Karpas-422 (cell line): ENCODE measurements at places on chromosomes 3 and 15. TPM values are rescaled to one million over a fixed set of nuclear protein-coding genes. Genes with fewer than 3 reads are reported as not detected.

GRCh38 chr3:98457543-98457942 lies 5.5 kb upstream of the OR5K1 start:
- DNase-seq: no peak

DNA sequence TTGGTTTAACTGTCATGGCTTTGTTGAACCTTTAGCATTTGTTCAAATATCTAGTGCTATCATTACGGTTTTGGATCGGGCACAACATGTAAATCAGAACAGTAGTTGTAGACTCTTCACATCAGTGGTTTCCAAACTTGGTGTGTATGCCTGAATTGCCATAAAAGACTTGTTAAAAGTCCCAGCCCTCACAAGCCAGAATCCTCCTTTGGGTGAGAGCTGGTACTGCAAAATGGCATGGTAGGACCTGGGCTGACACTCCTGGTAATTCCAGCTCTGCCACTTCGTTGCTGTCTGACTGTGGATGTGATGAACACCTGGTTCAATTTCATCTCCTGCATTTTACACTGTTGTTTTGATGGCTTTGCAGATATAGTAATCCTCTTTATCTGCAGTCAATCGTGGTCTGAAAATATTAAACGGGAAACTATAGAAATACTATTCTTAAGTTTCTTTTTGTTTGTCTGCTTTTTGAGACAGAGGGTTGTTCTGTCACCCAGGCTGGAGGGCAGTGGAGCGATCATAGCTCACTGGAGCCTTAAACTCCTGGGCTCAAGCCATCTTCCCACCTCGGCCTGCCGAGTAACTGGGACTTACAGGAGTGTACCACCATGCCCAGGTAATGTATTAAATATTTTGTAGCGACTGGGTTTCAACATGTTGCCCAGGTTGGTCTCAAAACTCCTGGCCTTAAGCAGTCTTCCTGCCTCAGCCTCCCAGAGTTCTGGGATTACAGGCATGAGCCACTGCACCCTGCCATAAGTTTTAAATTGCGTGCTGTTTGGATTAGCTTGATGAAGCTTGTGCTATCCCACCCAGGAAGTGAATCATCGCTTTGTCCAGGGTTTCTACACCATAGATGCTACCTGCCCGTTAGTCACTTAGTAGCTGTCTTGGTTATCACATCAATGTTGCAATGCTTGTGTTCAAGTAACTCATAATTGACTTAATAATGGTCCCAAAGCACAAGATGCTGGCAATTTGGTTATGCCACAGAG lies 61.6 kb downstream of the RAB7A start:
- DNase-seq: peak; percentile 74

Gene SPTBN5
- 0.11 and 0.22 TPM in 2 replicates for total RNA-seq

DNA sequence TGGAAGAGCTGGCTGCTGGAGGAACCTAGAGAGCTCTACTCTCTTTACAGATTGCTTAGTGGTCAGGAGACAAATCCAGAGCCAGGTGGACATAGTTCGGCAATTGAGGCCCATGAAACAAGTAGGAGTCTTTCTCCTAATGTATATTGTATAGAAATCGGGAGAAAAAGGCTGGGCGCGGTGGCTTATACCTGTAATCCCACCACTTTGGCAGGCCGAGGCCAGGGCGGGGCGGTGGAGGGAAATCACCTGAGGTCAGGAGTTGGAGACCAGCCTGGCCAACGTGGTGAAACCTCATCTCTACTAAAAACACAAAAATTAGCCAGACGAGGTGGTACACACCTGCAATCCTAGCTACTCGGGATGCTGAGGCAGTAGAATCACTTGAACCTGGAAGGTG lies 10.8 kb downstream of the RAD54L2 start:
- no peak for DNase-seq

DNA sequence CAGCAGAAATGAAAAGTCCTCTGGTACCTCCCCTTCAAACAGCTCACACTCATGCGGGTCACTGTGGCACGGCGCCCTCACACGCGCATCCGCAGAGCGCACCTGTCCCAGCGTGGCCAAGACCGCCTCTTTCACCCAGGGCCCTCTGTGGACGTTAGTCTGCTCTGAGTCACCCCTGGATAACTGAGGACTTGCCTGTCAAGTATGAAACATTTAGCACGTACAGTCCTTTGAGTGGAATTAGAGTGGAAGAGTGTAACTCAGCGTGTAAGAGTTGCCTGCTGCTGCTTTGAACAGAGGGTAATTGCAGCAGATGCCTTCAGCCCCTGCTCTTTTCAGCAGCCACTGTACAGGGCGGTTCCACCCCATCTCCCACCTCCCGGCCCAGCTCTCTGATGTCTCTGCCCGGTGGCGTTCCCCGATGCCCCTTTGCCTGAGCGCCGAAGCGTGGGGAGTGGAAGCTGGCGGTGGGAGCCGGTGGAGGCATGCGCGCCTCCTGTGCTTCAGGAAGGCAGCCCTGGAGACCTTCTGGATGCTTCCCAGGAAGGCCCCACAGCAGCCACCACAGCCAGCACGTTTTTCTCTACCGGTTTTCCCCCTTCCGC lies 23.0 kb downstream of the CPN2 start:
- DNase-seq: no peak

- DNase-seq: no peak
Measured at GRCh38 chr3:63029326-63029725, 154.1 kb upstream of the CADPS start.

DNA sequence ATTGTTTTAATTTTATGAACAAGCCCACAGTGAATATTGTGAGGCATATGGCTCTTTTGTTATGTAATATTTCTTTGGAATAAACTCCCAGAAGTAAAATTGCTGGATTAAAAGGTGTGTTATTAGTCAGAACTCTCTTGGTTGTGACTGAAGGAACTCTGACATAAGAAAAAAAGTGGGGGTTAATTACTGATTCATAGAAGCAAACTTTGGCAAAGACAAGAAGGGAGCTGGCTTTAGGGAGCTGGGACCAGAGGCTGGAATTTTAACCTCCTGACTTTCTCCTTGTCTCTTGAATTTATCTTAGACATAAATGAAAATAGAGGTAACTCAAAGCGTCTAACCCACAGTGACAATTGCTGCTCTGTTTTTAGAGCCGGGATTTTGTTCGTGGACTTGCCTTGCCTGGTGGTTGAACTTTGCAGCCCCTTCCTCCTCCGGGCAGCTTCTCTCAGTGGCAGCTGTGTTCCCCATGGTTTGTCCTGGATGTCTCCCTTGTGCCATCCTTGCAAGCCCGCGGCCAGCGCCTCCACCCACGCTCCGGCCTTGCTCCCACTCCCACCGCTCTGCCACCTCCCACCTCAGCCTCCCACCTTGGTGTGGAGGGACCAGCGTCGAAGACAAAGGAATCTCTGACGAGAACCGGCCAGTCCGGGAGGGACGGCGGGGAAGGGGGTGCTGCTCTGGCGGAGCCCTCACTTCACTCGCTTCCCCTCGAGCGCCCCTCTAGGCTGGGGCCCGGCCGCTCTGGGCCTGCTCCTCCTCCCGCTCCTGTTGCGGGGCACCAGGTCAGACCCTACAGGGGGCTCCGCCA lies 28.0 kb downstream of the ARHGAP31 start:
- DNase-seq: peak; percentile 45

Gene MAP1A
- total RNA-seq: 1.4 and 1.8 TPM in 2 replicates

DNA sequence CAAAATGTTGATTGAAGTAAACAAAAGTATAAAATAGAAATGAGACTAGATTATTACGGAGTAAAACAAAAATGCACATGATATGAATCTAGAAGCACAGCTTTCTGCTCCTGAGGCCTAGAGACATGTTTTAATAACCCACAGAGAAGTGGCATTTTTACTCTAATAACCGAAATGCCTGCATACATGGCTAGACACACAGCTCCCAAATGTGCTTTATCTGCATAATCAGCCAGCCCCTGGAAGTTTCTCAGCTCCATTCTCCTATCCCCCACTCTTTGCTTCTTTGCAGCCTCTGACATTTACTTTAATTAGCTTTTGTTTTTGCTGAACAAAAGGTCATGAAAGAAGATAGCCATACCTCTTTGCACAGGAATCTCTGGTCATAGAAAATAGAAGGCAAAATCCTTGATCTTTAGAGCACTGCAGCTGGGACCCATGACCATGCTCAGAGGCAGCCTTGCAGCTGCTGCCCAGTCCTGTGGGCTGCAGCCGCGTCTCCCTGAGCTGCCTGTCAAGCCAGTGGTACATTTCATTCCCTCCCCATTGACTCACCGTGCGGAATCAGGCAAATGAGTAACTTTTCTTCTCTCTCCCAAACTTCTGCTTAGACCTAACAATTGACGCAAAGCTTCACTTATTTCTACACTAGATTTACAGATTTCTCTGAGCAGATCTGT lies at the start of gene VEPH1:
Gene VEPH1 (minus strand): TSS at position 501 of the 680 bp plus-strand sequence. CDS start 8,067 bp downstream, outside the sequence.
- no peak for DNase-seq

Gene AMIGO3
- total RNA-seq: 3.8 TPM in 1 of 2 replicates, not detected in the other

- peak; percentile 80 for DNase-seq
Measured at GRCh38 chr15:38414357-38414756, 39.6 kb upstream of the FAM98B start.

DNA sequence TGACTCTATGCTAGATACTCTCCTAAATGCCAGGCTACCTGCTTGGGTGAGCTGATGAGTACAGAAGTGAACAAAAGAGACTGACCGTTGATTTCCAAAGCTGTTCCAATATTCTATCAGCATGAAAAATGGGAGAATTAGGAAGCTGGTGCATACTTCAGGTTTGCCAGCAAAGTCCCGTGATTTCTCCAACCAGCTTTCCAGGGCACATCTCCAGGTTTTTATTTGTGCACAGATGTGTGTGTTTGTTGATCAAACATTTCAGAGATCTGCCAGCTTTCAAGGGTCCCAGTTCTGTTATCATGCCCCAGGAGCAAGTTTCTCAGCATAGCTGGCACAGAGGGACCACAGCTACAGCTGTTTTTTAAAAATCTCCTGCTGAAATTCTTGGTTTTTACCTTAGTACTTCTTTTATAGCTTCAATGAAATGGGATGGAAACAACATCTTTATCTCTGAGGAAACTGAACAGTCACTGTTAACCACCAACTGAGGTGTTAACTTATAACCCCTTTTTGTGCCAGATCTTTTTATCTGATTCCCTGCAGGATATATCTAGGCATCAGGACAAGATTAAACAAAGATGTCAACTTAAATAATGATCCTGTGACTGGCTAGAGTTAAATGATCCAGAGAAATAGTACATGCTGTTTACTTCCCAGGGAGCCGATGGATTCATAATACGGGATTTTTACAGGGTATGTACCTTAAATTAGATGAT lies 380.8 kb downstream of the GRM7 start:
- no peak for DNase-seq

GRCh38 chr3:139676632-139677387 lies 962 bp downstream of the NMNAT3 start:
- no peak for DNase-seq

DNA sequence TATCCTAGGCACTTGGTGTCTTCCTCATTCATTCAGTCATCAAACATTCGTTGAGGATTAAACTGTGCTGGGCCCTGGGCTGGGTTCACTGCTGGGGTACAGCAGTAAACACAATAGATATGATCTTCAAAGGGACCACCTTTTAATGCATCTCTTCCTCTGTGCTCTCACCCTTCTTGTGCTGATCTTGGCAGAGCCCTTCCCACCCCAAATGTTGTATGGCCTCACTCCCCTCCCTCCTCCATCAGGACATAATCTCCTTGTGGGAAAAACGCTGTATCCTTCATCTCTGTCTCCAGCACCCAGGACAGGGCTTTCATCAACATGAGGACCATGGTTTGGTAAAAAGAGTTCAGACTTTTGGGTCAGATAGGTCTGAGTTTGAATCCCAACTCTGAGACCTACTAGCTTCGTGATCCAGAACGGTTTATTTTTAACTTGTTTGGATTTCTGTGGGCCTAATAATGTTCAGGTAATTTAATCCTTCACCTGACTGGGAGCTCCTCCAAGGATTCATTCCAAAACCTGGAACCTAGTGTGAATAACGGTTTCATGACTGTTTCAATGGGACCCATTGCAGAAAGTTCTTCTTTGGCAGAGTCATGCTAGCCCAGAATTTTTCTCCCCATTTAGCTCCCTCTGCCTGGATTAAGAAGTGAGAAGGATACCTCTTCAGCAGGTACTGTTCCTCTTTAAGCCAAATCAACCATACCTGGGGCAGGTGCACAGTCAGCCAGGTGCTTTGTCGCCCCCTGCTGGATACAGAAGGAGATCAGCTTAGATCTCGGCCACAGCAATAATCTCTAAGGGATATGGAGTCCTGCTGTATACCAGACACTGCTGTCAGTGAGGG lies 5.2 kb upstream of the WNT7A start:
- DNase-seq: peak; percentile 82

DNA sequence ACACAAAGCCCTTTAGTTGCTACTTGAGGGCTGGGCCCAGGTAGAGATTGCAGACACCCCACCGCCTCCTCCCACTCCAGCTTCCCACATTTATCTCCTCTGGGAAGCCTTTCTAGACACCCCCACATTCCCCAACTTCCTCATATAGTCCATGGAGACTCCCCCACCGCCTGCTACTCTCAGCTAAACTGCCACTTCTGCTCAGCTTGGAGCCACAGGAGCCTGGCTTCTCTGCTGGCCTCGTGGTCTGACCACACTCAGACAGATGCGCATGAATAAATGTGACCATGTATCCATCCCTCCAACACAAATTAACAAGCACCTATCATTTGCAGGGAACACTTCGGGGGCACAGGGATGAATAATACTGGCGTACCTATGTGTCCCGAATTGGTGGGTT lies 10.5 kb upstream of the ACSBG1 start:
- no peak for DNase-seq

- DNase-seq: no peak
Measured at GRCh38 chr3:4995500-4996053, 16.3 kb downstream of the BHLHE40 start.

- DNase-seq: no peak
Measured at GRCh38 chr15:26841514-26841913, 25.3 kb upstream of the GABRA5 start.

Gene RAD54L2
- 15.2 and 17.6 TPM in 2 replicates for total RNA-seq

Gene DNAH1
- 2.9 and 8.3 TPM in 2 replicates for total RNA-seq

Gene IRAK2
- total RNA-seq: 0.04 TPM in 1 of 2 replicates, not detected in the other

Gene CAND2
- total RNA-seq: 13.0 and 21.6 TPM in 2 replicates

DNA sequence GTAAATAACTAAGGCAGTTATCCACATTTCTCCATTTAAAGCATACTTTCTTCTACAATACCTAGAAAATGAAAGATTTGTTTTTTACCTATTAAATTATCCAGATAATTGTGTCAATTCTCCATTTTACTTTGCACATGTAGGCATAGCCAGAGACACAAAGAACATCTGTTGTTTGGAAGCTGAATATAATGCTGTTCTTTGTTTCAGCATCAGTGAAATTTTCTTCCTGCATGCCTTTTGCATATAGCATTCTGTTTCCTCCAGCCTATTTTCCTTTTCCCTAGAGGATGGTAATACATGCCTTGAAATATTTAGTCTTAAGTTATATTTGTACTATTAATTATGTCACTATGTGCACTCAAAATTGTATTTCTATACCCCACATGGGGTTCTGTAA lies 233.7 kb downstream of the CNTN6 start:
- DNase-seq: no peak

Gene CTXN2
- total RNA-seq: not detected in 2 replicates

- DNase-seq: no peak
Measured at GRCh38 chr15:63045465-63045840, 2.9 kb downstream of the TPM1 start.

DNA sequence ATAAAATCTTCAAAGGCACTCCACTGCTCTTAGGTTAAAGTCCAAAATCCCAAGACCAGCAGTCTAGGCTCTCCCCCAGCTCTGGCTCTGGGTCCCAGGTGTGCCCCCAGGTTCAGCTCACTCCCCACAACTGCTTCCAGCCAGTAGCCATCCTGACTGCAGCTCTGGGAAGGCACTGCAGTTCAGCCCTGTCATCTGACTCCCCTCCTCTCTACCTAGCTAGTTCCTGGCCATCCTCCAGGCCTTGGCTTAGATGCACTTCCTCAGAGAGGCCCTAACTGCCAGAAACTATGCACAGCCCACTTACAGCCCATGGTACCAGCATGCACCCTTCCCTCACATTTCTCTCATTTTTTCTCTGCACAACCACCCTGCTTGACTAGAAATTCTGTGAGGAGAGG lies 25.5 kb downstream of the TBC1D2B start:
- DNase-seq: no peak

GRCh38 chr3:112446343-112446742 lies 52.9 kb downstream of the BTLA start:
- no peak for DNase-seq
